Activated effector memory CD4-positive, alpha-beta T cell treated with Interleukin-2 at 50 U/mL for 16 hours (primary cell): ENCODE measurements at places on chromosomes 7 and 10.

DNA sequence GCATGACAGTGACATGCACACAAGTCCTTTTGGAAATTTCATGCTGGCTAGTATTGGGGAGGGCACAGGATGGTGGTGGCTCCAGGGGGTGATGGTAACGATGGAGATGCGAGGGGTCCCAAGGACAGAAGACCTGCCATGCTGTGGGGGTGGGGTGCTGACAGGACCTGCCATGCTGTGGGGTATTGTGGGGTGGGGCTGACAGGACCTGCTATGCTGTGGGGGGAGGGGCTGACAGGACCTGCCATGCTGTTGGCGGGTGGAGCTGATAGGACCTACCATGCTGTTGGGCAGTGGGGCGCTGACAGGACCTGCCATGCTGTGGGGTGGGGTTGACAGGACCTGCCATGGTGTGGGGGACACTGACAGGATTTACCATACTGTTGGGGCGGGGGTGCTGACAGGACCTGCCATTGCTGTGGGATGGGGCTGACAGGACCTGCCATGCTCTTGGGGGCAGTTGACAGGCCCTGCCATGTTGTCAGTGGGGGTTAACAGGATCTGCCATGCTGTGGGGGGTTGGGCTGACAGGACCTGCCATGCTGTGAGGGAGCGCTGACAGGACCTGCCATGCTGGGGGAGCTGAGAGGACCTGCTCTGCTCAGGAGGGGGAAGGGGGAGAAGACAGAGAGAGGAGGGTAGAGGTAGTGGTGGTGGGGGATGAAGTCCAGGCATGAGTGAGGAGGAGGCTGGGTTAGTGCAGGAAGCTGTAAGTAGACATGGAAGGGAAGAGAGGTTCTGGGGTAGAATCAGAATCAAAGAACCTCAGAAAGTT lies 36.2 kb upstream of the RET start:
- no peak for DNase-seq

DNA sequence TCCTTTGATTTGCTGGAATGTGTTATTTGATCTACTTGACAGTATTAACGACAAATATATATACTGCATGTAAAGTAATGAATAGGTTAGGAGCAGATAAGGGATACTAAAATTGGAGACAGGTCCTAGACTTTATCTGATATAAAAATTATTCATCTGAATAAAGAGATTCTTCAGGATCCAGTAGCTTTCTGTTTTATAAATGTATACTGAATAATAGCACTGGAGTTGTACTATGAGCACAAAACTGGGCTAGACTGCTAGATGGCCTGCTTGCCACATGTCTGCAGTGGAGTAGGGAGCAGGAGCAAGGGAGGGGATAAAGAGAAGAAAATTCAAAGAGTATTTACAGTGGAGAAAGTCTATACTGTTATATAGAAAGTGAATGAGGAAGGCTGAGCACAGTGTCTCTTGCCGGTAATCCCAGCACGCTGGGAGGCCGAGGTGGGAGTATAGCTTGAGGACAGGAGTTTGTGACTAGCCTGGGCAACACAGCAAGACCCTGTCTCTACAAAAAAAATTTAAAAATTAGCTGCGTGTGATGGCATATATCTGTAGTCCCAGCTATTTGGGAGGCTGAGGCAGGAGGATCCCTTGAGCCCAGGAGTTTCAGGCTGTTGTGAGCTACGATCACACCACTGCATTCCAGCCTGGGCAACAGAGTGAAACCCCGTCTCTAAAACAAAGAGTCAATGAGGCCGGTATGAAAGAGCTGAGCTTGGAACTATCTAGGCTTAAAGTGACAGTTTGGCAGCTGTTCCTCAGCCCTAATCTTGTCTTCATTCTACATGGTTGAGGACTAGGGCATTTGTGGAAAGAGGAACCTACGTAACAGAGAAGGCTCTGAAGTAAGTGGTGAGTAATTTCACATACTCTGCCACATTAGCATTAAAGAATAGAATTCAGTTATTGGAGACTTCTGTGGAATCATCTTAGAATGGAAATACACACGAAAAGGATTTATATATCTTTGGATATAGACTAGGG lies 41.8 kb downstream of the CD36 start:
- no peak for DNase-seq

DNA sequence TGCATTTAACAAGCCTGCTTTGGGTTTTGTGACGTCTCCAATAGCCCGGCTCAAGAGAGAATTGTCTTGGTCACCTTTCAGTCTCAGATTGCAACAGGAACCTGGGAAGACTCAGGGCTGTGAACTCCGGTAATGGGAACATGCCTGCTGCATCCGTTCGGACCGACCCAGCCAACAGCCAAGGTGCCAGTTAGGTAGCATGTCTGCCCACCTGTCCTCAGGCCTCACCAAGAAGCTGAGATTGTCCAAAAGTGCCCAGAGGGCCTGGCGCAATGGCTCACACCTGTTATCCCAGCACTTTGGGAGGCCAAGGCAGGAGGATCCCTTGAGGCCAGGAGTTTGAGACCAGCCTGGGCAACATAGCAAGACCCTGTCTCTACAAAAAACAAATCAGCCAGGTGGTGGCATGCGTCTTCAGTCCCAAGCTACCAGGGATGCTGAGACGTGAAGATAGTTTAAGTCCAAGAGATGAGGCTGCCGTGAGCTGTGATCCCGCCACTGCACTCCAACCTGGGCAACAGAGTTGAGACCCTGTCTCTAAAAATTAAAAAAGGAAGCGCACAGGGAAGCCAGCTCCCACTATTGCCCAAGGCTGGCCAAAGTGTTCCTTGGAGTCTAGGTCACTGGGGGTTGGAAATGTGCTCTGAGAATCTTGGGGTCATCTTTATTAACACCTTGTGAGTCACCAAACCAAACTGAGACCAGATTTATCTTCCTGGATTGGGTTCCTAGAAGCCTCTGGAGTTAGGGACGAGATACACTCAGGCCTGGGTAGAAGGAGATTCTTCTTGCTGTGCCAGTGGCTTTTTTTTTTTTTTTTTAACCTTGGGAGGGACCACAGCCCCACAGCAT lies 26.9 kb downstream of the BAG3 start:
- DNase-seq = no peak

DNA sequence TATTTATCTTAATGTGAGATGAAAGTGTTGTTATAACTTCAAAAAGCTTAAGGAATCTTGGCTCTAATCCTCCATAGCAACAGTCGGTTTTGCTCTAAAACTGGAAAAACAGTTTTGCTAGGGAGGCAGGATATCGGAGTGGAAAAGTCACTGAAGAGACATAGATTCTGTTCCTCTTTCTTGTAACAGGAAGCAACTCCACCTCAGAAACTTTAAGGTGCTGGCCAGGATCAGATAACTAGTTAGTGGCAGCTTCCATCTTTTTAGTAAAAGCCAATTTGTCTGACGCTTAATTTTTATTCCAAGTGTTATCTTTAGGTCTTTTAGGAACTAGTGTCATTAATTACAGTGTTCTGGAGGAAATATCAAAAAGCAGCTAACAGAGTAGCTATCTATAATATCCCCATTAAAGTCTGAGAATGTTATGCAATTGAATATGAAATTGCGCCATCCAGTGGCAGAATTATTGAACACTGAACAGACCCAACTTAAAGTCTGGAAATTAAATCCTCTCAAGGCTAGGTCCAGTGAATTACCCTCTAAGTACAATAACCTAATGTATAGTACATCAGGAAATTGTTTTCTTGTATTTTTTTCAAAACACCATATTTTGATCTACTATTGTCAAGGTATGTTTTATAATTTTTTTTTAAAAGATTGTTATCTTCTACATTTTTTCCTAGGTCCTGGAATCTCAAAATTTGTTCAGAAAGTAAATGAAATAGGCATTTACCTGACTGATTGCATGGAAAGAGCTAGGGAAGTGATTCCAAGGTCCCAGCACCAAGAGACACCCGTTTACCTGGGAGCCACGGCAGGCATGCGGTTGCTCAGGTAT lies 65.9 kb upstream of the CC2D2B start:
- DNase-seq = no peak

DNA sequence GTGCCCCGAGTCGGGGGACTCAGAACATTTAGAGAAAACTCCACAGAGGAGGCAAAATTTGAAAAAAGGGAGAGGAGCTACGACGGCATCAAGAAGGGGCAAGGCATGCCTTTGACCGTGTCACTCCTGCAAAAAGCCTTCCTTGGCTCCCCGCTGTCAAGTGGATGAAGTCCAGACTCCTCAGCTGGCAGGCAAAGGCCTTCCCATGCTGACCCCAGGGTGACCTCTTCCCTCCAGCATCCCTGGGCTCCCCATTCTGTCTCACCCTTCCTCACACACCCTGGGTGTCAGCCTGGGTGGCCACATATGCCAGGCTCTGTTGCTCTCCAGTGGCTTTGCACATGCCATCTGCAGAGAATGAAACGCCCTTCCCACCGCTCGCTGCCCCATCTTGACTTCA lies 88.4 kb upstream of the ZMIZ1 start:
- no peak for DNase-seq

DNA sequence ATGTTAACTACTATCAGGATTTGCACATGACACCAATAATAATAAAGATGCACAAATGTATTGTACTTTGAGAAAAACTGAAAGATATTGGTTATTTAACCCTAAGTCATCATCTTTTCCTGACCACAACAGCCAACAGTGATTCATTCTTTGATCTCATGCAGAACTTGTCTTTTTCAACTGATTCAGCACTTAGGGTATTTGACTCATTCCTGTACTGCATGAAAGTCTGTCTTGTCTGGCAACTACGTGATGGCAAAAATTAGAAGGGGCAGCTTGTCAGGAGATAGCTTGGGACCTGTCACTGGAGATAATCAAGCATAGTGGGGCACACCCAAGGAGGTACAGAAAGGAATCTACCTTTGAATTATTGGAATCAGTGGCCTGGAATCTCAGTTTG lies 77.8 kb upstream of the LRRC17 start:
- no peak for DNase-seq

- no peak for DNase-seq
These were observed 117.9 kb downstream of the NKX6-2 start for GRCh38 chr10:132668048-132668394.

DNA sequence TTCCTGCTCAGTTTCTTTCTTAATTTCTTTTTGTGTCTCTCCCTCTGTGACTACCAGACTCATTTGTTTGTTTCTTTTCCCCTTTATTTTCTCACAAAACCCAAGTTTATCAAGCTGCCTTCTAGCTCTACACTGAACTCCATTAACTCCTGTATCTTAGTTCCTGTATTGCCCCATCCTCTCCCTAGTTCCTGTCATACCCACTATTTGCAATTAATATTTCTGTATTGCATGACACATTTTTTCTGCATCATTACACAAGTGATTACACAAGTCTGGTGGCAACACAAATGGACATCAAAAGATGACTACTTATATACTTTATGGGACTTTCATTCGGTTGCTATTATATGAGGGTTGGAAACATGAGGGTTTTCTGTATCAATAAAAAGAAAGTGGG lies 26.9 kb upstream of the OR9A4 start:
- no peak for DNase-seq

DNA sequence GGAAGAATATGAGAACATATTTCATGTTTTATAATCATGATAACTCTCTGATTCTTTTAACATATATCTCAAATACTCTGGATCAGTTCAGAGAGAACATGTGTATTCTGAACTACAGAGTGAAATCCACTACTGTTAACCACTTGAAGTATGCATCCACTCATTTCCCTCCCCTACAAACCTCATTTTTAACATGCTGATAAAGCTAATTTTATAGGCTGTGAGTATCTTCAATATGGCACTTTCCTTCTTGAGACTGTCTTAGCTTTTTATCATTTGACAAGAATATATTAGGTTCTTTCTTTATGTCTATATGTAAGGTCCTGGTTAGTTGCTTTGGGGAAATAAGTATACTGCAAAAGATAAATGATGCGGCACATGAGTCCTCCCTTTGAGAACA lies 154.8 kb downstream of the MLLT10 start:
- DNase-seq = no peak

DNA sequence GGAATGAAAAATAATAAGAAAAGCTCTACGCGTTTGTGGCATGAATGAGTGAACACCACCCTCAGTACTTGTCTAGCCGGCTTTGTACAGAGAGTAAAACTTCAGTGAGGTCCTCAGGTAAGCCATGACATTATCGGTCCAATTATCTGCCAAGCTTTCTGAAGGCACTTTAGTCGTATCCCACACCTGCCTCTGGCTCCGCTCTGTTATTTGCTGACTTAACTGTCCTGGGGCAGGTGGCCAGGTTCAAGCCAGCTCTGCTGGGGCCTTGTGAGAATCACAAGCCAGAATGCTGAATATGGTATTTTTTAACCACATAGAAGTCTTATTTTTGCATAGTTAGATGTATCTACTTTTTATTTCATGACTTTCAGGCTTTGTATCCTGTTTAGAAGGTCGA lies 66.0 kb upstream of the FHIP2A start:
- no peak for DNase-seq

- DNase-seq = no peak
These were observed 44.0 kb downstream of the UNCX start for GRCh38 chr7:1276626-1277175.

GRCh38 chr10:43648095-43648397 lies 635 bp downstream of the ZNF32 start:
- DNase-seq = no peak

DNA sequence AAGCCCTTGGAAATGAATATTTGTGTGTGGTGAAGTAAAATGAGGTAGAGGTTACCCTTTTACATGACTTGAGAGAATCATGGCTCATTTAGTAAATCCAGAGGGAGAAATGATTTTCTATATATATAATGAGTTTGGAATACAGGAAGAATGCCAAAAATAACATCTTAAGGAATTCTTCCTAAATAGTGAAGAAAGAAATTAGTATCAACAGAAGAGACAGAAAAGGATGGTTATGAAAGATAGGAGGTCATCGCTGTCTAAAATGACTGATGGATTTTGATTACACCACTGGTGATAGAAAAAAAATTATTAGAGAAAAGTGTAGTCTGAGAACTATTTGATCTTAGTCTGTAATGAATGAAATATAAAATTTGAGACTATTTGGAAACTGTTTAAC lies 283.0 kb downstream of the ADK start:
- DNase-seq = no peak

- peak; percentile 50 for DNase-seq
These were observed 45.6 kb upstream of the SUN1 start for GRCh38 chr7:786472-787255.

GRCh38 chr10:3781468-3782145 lies 3.4 kb downstream of the KLF6 start:
- peak; percentile 46 for DNase-seq

- no peak for DNase-seq
These were observed at the start of the genes DYDC1 and DYDC2 for GRCh38 chr10:80356563-80356988. TSS of gene DYDC1 (minus strand) at chr10:80356755. CDS start at chr10:80352601, 4,154 bp downstream. TSS of gene DYDC2 (plus strand) at chr10:80356781. CDS start at chr10:80362444, 5,663 bp downstream.

GRCh38 chr7:14685167-14685566 lies 217.4 kb downstream of the DGKB start:
- DNase-seq = no peak

GRCh38 chr10:5828725-5829124 lies 15.5 kb upstream of the GDI2 start:
- DNase-seq = no peak

GRCh38 chr7:47446871-47447466 lies 134.9 kb downstream of the TNS3 start:
- no peak for DNase-seq

GRCh38 chr10:58106211-58107035 lies 161.3 kb downstream of the IPMK start:
- no peak for DNase-seq
